ENCODE measurements at places on chromosomes 4 and X.
A peak's percentile ranks its signal among the peaks of the same experiment; 100 is the strongest.

GRCh38 chr4:37675587-37676290 lies 10.4 kb downstream of the RELL1 start:
- no peak for DNase-seq

- DNase-seq = no peak
Observed at GRCh38 chr4:38954727-38955126, 77.5 kb downstream of the TMEM156 start.

- DNase-seq = no peak
Observed at GRCh38 chr4:42453612-42454011, 56.3 kb downstream of the SHISA3 start.

DNA sequence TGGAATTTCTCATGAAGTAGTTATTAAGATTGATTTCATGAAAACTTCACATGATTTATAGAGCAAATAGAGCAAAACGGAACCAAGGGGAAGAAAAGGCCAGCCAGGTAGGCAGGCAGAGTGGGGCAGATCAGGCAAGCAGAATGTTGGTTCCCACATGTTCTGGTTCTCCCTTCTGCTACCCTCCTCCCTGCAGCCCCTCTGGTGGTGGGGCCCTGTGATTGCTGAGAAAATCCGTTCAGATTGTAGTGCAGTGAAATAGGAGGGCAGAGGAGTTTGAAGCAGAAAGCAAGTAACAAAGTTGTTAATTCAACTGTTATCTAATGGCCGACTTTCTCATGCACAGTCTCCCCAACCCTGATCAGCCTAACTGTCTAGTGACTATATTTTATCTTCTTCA lies 185.3 kb downstream of the MID1IP1 start:
- DNase-seq = no peak

GRCh38 chr4:40688446-40689095 lies 58.9 kb upstream of the RBM47 start:
- DNase-seq = peak; percentile 37

GRCh38 chr4:21554066-21554465 lies 394.5 kb downstream of the KCNIP4 start:
- DNase-seq = no peak

GRCh38 chrX:122552286-122552800 lies 631.7 kb upstream of the GRIA3 start:
- DNase-seq = no peak

DNA sequence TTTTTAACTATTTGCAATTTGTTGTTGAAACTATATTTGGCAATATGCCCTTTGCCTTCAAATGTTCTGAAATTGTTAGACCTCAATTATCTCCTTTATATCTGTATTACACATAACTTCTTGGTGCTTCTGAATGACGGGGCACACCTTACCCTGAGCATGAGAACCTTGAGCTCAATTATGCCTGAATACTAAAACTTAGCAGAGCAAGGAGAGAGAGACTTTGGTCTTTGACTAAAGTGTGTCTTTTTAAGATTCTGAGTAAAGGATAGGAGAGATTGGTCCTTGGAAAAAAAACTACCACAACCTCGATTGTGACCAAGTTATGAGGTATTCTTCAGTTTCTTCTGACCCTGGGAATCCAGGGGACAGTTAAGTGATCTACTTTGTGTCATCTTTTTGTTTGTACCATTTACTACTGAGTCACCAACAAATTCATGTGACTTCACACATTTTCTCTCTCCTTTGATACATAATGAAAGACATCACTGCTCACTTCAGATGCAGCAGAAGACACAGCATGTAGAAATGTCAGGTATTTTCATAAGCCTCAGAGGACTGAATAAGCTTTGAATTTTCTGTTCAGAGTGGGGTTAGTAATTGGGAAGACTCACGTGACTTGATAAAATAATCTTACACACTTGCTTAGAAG lies 51.4 kb downstream of the PTTG2 start:
- DNase-seq = no peak

GRCh38 chrX:7247346-7247745 lies 99.4 kb upstream of the PUDP start:
- no peak for DNase-seq

DNA sequence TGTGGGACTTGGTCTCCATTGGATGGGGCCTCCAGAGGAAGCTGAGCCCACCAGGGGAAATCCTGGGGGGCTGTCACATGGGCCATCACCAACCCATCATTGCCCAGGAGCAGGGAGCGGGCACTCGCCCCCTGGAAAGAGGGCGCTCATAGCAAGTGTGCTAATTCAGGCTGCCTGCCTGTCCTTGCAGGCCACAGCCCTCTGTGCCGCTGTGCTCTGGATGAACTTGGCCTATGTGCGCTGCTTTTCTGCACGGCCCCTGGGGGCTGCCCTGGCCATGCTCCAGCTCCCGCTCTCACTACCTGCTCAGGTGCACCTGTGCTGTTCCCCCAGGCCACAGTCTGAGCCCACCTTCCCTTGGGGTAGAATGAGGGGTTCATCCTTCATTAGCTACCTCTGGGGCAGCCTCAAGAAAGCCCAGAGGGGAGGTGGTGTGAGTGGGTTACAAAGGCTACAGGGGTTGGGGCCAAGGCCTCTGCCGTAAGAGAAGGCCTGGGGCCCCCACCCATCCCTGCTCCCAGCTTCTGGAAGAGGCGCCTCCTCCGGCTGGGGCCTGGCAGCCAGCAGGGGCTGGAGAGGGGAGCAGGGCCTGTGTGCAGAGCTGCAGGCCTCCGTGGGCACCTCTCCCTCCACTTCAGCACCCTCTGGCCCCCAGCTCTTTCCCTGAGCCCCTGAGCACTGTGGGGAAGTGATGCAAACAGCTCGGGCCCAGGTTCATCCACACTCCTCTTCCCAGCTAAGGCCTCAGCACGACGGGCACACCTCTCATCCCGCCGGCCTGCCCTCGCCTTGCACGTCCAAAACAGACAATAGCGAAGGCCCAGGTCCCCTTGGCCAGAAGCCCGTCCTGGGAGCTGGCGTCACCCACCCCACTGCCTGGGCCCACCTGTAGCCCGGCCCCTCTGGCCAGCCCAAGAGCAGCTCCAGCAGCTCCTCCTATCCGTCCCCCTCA lies 8.9 kb downstream of the CFAP99 start:
- DNase-seq = no peak

DNA sequence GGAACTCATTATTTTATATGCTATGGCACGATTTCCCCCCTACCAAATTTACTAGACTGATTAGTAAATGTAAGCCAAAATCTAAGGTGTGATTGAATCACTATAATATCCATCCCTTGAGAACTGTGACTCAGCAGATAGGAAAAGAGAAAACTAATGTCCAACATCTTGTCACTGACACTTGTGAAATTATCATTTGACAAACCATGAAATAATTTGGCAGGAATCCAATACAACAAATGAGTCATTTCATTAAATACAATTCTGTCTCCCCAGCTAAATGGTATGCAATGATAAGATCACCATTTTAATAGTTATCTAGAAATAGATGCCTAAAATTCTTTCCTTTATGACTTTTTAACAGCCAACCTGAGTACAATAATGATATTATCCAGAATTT lies 462.3 kb downstream of the DMD start:
- no peak for DNase-seq

DNA sequence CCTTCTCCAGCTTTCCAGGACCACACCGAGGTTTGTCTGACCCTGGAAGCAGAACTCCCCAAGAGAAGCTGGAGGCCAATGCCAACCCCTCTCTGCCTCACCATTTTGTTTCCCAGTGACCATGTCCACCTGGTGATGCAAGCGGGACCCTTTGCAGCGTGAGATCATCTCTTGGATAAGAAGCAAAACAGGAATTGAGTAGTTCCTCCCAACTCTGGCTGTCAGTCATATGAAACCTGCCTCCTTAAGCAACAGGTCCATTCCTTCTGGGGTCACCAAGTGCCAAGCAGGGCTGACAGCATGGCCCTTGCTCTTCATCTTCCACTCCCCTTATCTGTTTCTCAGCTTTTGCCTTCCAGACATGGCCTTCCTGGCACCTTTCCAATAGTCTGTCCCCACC lies 41.3 kb upstream of the MTM1 start:
- no peak for DNase-seq

DNA sequence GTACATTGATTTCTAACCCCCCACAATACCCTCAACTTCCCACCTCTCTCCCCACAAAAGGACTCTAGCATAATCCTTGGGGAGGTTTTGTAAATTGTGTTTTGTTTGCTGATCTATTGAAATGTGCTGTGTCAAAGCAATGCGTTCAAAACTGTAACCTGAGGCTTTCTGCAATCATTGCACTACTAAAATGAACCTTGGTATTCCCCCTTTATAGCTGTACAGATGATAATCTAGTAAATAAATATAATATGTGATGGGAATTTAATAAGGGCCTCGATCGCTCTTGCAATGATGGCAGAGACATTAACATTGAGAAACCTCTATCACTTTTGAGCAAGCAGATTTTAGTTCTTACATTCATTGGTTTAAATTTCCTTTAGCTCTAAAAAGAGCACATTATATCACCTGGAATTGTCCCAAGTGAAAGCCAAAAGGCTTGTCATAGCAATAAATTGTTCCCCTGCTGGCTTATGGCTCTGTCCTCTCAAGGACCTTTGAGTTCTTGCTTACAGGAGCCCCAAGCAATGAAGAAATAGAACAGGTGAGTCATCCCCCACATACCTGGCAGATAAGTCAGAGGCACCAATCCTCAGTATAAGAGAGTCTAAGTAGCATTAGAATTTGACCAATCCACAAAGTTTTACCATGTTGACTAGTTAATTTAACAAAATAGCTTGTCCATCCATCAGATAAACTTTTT lies 18.4 kb upstream of the ACE2 start:
- no peak for DNase-seq

- no peak for DNase-seq
Observed at GRCh38 chr4:100113096-100113495, 77.2 kb downstream of the DDIT4L start.

- DNase-seq = no peak
Observed at GRCh38 chr4:124973716-124974115, 261.2 kb upstream of the ANKRD50 start.

GRCh38 chr4:73187325-73187724 lies 71.3 kb downstream of the ANKRD17 start:
- no peak for DNase-seq

DNA sequence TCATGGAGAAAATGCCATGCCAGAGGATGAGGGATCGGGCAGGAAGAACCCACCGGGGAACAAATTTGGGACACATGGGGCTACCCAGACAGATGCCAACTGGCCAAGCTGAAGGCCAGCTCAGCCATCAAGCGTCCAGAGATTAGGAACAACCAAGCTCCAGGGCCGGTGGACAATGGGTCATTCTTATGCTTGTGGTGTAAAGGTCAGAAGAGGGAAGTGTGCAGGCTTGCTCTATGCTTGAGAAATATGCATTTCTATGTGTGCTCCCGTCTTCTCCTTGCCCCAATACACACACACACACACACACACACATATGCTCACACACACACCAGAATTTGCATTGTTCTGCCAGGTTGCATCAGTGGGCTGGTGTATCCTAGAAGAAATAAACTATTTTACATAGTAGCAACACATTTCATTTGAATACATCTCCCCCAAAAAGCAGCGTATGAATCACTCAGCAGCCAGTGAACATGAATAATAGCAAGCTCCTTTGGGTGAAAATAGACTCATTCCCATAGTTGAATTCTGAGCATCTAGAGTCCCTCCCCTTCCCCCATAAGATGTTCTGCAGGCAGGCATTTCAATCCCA lies 201.9 kb upstream of the PPARGC1A start:
- no peak for DNase-seq

DNA sequence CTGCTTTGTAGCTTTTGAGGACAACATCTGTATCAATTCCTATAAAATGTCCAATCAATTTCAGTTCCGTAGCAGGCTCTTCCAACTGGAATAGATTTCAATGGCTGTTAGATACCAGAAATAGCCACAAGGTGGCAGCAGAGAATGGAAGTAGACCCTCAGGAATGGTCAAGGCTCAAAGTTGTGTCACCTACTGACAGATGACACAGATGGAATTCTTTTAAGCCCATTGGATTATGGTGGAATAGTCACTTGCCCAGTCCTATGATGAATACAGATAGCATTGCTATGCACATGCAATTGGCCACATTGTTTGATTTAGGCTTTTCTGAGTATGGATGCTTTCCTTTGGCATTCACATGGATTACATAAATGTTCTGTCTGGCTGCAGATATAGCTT lies 130.4 kb upstream of the RADX start:
- peak; percentile 54 for DNase-seq

DNA sequence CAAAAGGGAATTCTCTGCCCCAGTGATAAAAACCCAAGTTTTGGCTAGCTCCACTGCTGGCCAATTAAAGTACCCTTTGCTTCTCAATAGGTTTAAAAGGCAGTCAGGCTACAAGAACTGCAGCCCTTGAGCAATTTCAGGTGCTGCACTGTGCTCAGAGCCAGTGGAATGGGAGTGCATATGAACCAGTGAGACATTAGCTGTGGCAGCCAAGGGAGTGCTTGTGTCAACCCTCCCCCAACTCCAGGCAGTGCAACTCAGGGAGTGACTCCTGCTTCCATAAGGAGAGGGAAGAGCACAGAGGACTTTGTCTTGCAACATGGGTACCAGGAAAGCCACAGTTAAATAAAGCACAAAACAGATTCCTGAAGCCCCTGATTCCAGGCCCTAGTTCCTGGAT lies 61.6 kb upstream of the VAMP7 start:
- no peak for DNase-seq

GRCh38 chr4:182555997-182556418 lies 312.8 kb downstream of the TENM3 start:
- no peak for DNase-seq

- no peak for DNase-seq
Observed at GRCh38 chrX:150605603-150606002, 37.2 kb downstream of the MTM1 start.

GRCh38 chrX:13357925-13358324 lies 38.1 kb upstream of the ATXN3L start:
- no peak for DNase-seq

DNA sequence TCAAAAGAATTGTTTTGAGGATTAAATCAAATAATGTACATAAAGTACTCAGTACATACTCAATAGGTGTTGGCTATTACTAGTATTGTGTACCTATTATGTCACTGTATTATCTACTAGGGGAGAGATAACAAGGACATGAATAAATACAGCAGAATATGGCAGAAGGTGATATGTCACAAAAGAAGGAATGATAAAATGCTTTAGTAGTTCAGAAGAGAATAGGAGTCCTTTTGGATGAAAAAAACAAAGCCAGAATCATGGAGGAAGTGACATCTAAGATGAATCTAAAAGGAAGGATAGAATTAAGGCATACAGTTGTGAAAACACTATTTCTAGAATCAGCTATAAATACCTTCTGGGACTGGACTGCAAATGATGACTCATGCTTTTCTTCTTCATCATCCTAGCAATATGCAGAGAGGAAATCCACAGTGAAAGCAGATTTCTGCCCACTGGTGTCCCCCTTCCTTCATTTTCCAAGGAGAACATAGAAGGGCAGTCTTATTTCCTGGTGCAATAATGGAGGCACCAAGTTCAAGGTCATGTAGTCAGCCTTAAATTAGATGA lies 98.7 kb downstream of the GLUD2 start:
- DNase-seq = no peak
